Glomerular endothelial cell (primary cell): ENCODE measurements at places on chromosomes 16 and 17. TPM values are rescaled to one million over a fixed set of nuclear protein-coding genes. Genes with fewer than 3 reads are reported as not detected.

The ABCA3 gene
- total RNA-seq: 57.2 and 79.5 TPM in 2 replicates

The PMFBP1 gene
- 0.12 TPM in 1 of 2 replicates, not detected in the other for total RNA-seq

The ABCA6 gene
- total RNA-seq: 0.58 and 10.1 TPM in 2 replicates

The ULK2 gene
- 17.0 and 22.9 TPM in 2 replicates for total RNA-seq

The RAB11FIP4 gene
- 1.2 TPM in 1 of 2 replicates, not detected in the other for total RNA-seq

The CRYBA1 gene
- total RNA-seq: not detected in 2 replicates

The ACSM2B gene
- total RNA-seq: not detected in 2 replicates

The TEKT5 gene
- total RNA-seq: 0.10 and 0.12 TPM in 2 replicates

The CRHR1 gene
- not detected in 2 replicates for total RNA-seq

The PLCG2 gene
- total RNA-seq: 26.4 and 36.8 TPM in 2 replicates

The C16orf92 gene
- total RNA-seq: not detected in 2 replicates

The CCDC154 gene
- total RNA-seq: 0.58 TPM in 1 of 2 replicates, not detected in the other

The UMOD gene
- total RNA-seq: not detected in 2 replicates

The ARL16 gene
- total RNA-seq: 25.6 and 38.8 TPM in 2 replicates

The ABCC12 gene
- not detected in 2 replicates for total RNA-seq

The ALOXE3 gene
- total RNA-seq: not detected in 2 replicates

The GCGR gene
- total RNA-seq: not detected in 2 replicates

The KRT12 gene
- not detected in 2 replicates for total RNA-seq

The MCRIP2 gene
- total RNA-seq: 24.1 and 25.7 TPM in 2 replicates

The MPP3 gene
- 3.6 and 4.1 TPM in 2 replicates for total RNA-seq

The ARHGAP44 gene
- 0.97 and 1.4 TPM in 2 replicates for total RNA-seq

The GDPD3 gene
- total RNA-seq: 0.82 and 5.3 TPM in 2 replicates

The TOM1L1 gene
- total RNA-seq: 5.0 and 8.8 TPM in 2 replicates

The SNX20 gene
- total RNA-seq: 0.73 TPM in 1 of 2 replicates, not detected in the other

The PLEKHM1 gene
- 53.9 and 72.5 TPM in 2 replicates for total RNA-seq

The FOXN1 gene
- not detected in 2 replicates for total RNA-seq

The TCF25 gene
- 184 and 223 TPM in 2 replicates for total RNA-seq

The PMP22 gene
- total RNA-seq: 267 and 271 TPM in 2 replicates

The MYH3 gene
- 0.23 and 0.39 TPM in 2 replicates for total RNA-seq

The C17orf107 gene
- total RNA-seq: 0.88 and 1.6 TPM in 2 replicates

The KRT33B gene
- total RNA-seq: not detected in 2 replicates

The NKD1 gene
- total RNA-seq: under 0.01 TPM in 1 of 2 replicates, not detected in the other

The MYH2 gene
- not detected in 2 replicates for total RNA-seq

The PSMD11 gene
- 88.7 and 99.8 TPM in 2 replicates for total RNA-seq

The SLC38A8 gene
- not detected in 2 replicates for total RNA-seq

The TMEM100 gene
- 0.12 TPM in 1 of 2 replicates, not detected in the other for total RNA-seq

The DHRS7C gene
- total RNA-seq: not detected in 2 replicates

The CDH1 gene
- not detected in 2 replicates for total RNA-seq

The KRT36 gene
- not detected in 2 replicates for total RNA-seq

The RSPRY1 gene
- total RNA-seq: 36.8 and 47.1 TPM in 2 replicates

The FGF11 gene
- 0.44 and 0.88 TPM in 2 replicates for total RNA-seq

The SLC6A2 gene
- not detected in 2 replicates for total RNA-seq

The TBC1D3E gene
- total RNA-seq: not detected in 2 replicates

The TP53TG3C gene
- not detected in 2 replicates for total RNA-seq

The PYY gene
- 0.64 TPM in 1 of 2 replicates, not detected in the other for total RNA-seq

The NPW gene
- total RNA-seq: 0.35 and 1.0 TPM in 2 replicates

The CASKIN2 gene
- total RNA-seq: 11.6 and 21.3 TPM in 2 replicates

The HOXB8 gene
- total RNA-seq: 27.0 and 31.7 TPM in 2 replicates

The SHISA6 gene
- not detected in 2 replicates for total RNA-seq

The TNFRSF13B gene
- total RNA-seq: not detected in 2 replicates

The G6PC1 gene
- total RNA-seq: not detected in 2 replicates

The SGCA gene
- total RNA-seq: not detected in 2 replicates

The ZKSCAN2 gene
- 5.0 and 7.2 TPM in 2 replicates for total RNA-seq
